Airway epithelial cell (primary cell): ENCODE measurements at places on chromosomes 3 and 15. TPM values are rescaled to one million over a fixed set of nuclear protein-coding genes. Genes with fewer than 3 reads are reported as not detected.

The SOX2 gene
- total RNA-seq = 20.7 and 24.8 TPM in 2 replicates

The FGF7 gene
- 0.14 TPM in 2 replicates for total RNA-seq

The ADIPOQ gene
- total RNA-seq = not detected in 2 replicates

The CHRM5 gene
- not detected in 2 replicates for total RNA-seq

The HYPK gene
- total RNA-seq = 11.3 and 20.7 TPM in 2 replicates

The IQCH gene
- total RNA-seq = 1.6 and 2.6 TPM in 2 replicates

The DNAH12 gene
- not detected in 2 replicates for total RNA-seq

The CAV3 gene
- not detected in 2 replicates for total RNA-seq

The COPB2 gene
- 95.9 and 112 TPM in 2 replicates for total RNA-seq

The MPI gene
- total RNA-seq = 77.2 and 84.7 TPM in 2 replicates

The SRPRB gene
- 27.7 and 40.0 TPM in 2 replicates for total RNA-seq

The KLHL40 gene
- not detected in 2 replicates for total RNA-seq

The SPATA12 gene
- total RNA-seq = not detected in 2 replicates

The CMTM8 gene
- 6.9 and 7.8 TPM in 2 replicates for total RNA-seq

The POLQ gene
- total RNA-seq = 3.7 and 4.9 TPM in 2 replicates

The SNTN gene
- not detected in 2 replicates for total RNA-seq

The B3GALNT1 gene
- 7.6 and 10.2 TPM in 2 replicates for total RNA-seq

The TRPM1 gene
- 0.07 TPM in 1 of 2 replicates, not detected in the other for total RNA-seq

The PAK6 gene
- total RNA-seq = 36.9 and 39.2 TPM in 2 replicates

The IGSF10 gene
- total RNA-seq = under 0.01 and 0.07 TPM in 2 replicates

The TUSC7 gene
- total RNA-seq = not detected in 2 replicates

The CFAP100 gene
- total RNA-seq = not detected in 2 replicates

The THOC7 gene
- total RNA-seq = 78.6 and 86.5 TPM in 2 replicates

The ATP10A gene
- 0.42 and 0.60 TPM in 2 replicates for total RNA-seq

The COL6A6 gene
- total RNA-seq = not detected in 2 replicates

The ZBTB47 gene
- total RNA-seq = 5.7 and 9.1 TPM in 2 replicates

The SLCO2A1 gene
- total RNA-seq = 0.05 and 0.35 TPM in 2 replicates

The PCLAF gene
- total RNA-seq = 31.2 and 54.0 TPM in 2 replicates

The PPARG gene
- total RNA-seq = 7.0 and 7.1 TPM in 2 replicates

The ARGFX gene
- not detected in 2 replicates for total RNA-seq

The SAMMSON gene
- total RNA-seq = not detected in 2 replicates

The RHOV gene
- total RNA-seq = 52.2 and 61.1 TPM in 2 replicates
